ENCODE measurements at places on chromosomes 5 and 9. TPM values are rescaled to one million over a fixed set of nuclear protein-coding genes. Genes with fewer than 3 reads are reported as not detected.

- DNase-seq = no peak
Measured at GRCh38 chr9:85541876-85542275, 199.9 kb downstream of the AGTPBP1 start.

GRCh38 chr9:6901180-6901579 lies 143.4 kb downstream of the KDM4C start:
- DNase-seq = no peak

DNA sequence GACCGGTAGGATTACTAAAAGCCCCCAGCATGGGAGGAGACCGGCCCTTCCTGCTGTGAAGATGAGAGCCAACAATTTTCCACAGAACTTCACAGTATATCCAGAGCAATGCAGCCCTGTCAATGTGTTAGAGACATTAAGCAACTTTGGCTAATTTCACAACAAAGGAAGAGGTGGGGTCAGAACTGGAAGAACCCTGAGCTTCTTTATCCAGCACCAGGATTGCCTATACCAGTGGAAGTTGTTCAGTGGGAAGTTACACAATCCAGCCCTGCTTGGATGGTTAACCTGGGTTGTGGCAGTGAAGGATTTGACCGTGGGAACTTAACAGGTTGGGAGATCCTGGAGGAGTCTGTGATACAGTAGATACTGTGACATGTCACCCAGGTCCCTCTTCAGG lies 197.0 kb downstream of the FBN2 start:
- DNase-seq = no peak

DNA sequence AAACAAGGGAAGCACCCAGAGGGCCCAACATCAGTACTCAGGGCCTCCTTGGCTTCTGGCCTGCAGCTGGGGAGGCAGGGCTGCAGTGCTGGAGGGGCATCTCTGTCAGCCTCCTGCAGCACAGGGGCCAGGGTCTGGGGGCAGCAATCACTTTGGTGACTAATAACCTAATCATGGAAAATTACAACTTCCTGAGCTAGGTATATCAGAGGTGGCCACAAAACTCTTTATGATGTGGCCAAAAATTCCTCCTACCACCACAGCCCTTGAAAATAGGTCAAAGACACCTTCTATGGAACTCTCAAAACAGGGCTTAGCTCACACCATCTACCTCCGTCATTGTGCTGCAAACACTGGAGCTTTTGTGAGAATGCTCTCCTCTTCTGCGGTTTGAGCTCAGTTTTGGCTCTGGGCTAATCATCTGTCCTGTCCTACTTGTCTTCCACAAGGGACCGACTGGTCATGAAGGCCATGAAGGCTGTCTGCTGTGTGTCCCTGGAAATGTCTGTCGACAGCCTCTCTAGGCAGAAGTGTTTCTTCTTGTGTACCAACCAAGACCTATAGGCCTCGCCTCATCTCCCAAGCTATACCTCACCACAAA lies 28.6 kb downstream of the CSF2 start:
- DNase-seq = no peak

- DNase-seq = no peak
Measured at GRCh38 chr5:168305281-168305680, 13.8 kb downstream of the WWC1 start.

- no peak for DNase-seq
Measured at GRCh38 chr9:99488131-99489059, 266.3 kb downstream of the SEC61B start.

DNA sequence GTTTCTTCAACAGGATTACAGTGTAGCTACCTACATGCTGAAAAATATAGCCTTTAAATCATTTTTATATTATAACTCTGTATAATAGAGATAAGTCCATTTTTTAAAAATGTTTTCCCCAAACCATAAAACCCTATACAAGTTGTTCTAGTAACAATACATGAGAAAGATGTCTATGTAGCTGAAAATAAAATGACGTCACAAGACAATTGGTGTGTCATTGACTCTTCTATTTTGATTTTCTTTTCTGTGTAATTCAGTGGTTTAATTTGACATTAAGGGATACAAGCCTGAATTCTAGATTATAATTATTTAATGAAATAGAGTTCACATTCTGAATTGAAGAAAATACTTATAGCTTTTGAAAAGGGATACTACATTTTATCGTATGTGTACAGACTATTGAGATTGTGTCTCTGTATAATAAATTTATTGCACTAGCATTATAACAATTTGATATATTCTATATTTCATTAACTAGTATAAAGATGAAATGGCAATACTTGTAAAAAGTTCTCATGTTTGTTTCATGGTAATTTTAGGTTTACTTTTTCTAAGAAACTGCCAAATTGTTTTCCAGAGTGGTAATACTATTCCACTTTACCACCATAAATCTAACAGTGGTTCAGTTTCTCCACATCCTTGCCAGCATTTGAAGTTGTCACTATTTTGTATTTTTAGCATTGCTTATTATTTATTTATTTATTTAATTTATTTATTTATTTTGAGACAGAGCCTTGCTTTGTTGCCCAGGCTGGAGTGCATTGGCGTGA lies 18.7 kb downstream of the ANXA1 start:
- DNase-seq = no peak

DNA sequence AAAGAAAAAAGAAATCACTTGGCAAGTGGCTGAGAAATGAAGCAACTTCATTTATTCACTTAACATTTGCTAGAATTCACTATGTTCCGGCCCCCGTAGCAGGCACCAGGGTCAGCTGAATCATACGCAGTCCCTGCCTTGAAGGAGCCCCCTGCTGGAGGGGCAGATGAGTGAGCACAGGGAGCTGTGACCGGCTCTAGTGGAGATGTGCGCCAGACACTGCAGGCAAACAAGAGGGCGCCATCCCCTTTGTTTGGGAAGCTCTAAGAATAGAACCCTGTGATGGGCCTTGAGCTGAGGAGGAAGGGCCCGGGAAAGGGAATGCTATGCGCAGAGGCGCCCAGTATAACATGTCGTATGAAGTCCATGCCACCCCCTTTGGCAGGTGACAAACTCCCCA lies 20.2 kb upstream of the RPL26L1 start:
- DNase-seq = no peak

- no peak for DNase-seq
Measured at GRCh38 chr5:45596320-45596719, 99.9 kb downstream of the HCN1 start.

DNA sequence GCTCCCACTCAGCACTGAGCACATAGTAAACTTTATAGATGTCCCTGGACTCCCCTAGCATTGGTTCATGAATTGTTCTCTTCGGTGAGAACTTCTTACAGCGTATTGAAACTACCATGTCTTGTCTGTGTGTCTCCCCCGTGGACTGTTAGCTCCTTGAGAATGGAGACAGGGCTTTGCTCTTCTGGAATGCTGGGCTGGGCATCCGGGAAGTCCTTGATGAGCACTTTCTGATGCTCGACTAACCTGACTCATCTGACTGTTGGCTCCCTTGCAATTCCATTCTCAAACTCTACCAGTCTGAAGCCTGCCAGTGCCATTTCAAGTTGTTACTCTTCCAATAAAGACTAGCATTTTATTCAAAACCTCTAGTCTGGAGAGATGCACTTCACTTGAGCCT lies 15.0 kb upstream of the PFDN1 start:
- DNase-seq = no peak

DNA sequence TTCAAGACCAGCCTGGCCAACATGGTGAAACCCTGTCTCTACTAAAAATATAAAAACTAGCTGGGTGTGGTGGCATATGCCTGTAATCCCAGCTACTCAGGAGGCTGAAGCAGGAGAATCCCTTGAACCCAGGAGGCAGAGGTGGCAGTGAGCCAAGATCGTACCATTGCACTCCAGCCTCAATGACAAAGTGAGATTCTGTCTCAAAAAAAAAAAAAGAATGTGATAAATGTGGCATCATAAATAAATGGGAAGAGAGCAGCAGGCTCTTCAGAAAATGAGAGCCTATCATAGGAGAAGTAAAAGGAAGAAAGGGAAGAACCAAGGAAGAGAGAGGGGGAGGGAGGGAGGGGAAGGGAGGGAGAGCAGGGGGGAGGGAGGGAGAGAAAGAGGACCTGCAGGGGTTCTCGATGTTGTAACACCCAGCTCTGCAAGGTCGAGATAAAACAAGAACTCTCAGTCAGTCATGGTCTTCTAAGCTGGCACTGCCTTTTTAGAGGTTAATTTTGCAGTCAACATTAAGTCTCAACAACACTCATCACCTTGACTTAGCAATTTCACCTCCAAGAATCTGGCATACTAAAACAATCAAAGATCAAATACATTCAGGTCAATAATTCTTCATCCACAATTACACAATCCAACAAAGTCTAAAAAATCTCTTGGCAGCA lies 68.7 kb upstream of the SIMC1 start:
- DNase-seq = no peak

- no peak for DNase-seq
Measured at GRCh38 chr5:127051591-127051990, 21.2 kb upstream of the MARCHF3 start.

- DNase-seq = no peak
Measured at GRCh38 chr9:128150594-128151308, 1.5 kb downstream of the LCN2 start.

- DNase-seq = no peak
Measured at GRCh38 chr5:39476843-39477220, 52.1 kb upstream of the DAB2 start.

IER5L gene
- polyA plus RNA-seq = 18.7 TPM

ANKS6 gene
- polyA plus RNA-seq = 32.7 TPM

SRD5A1 gene
- polyA plus RNA-seq = 12.5 TPM

ANKRD20A1 gene
- 6.2 TPM for polyA plus RNA-seq

RNF208 gene
- 13.2 TPM for polyA plus RNA-seq

PGM5 gene
- 34.3 TPM for polyA plus RNA-seq

NME5 gene
- 16.8 TPM for polyA plus RNA-seq
